ENCODE measurements at places on chromosomes 13 and 19. TPM values are rescaled to one million over a fixed set of nuclear protein-coding genes. Genes with fewer than 3 reads are reported as not detected.

GRCh38 chr19:919199-920050, 2.3 kb downstream of the KISS1R start:
- no peak for DNase-seq

GRCh38 chr13:113149711-113150549, 8.5 kb upstream of the PROZ start:
- DNase-seq: no peak

GRCh38 chr19:34254698-34255432, 511 bp downstream of the GARRE1 start:
- DNase-seq: no peak

DNA sequence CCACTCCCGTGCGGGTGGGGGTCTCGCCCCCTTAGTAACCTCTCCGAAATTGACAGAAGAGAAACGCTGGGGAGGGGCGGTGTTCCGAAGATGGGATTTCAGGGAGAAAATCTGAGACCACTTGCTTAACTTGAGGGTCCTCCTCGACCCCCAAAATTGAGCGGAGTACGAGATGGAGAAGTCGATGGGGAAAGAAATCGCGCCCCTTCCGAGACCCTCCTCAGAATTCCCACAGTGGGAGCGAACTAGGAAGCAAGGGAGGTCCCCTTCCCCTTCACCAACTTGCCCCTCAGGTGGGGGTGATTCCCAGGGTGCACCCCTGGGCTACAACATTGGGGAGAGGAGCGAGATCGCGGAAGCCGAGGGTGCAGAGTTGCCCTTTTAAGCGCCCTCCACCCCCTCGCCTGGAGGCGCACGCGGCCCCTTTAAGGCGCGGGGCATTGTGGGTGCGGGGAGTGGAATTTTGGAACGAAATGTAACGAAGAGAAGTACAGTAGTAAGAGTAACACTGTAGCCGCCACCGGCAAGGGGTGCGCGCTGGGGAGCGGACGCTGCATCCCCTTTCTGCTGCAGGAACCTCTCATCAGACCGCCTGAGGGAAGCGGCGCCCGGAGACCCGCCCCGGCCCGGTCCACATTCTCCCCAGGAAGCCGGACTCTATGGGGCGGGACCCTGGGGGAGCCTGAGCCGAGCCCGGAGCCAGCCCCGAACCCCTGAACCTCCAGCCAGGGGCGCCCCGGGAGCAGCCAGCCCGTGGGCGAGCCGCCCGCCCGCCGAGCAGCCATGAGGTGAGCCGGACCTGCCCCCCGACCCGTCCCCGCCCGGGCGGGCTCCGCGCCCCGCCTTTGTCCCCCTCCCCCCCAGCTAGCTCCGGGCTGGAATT, at the start of gene VASP:
VASP (plus strand) TSS at position 491 of the 883 bp plus-strand sequence; CDS start at position 784, 293 bp downstream.
- DNase-seq: peak; percentile 72

The ZNF560 gene
- 0.56 TPM for polyA plus RNA-seq

The SIGLEC6 gene
- not detected for polyA plus RNA-seq

Data from renal cortex interstitium (tissue), 15 donors.